Gastrocnemius medialis (tissue), 4 donors: ENCODE measurements at places on chromosomes 6 and 20. TPM values are rescaled to one million over a fixed set of nuclear protein-coding genes. Genes with fewer than 3 reads are reported as not detected.
A peak's percentile ranks its signal among the peaks of the same experiment; 100 is the strongest.

DNA sequence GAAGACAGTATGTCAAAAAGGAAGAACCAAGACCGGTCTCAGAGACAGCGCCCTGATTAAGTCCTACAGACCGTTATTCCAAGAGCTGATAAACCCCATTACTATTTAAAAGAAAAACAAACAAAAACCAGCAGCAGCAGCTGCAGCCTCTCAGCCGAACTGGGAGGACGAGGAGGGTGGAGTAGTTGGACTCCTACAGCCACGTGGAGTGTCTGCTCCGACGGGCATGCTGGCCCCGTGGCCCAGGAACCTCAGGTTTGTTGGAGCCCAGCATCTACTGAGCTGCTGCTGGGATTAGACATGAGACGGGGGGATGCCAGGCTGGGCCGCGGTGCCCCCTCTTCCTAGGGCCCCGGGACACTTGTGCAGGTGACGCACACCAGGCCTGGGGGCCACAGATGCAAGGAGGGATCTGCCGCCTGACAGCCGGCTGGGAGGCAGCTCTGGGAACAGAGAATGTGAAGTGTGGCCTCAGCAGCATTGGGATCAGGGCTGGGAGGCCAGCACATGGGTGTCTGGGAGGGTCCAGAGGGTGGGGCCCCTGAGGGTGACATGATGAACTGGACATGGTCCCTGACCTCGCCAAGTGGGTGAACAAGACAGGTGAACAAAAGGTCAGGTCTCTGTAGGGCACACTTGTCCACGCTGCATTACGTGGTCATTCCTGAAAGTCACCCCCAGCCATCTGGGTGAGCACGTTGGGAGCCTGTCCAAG lies 2.9 kb upstream of the ZBTB46 start:
- H3K27me3 ChIP-seq, result no peaks in the 10 kb centered on the region
- H3K4me1 ChIP-seq, result peaks cover 3% of the 10 kb centered on the region
- H3K36me3 ChIP-seq, result no peaks in the 10 kb centered on the region
- no peak overlapping the region for H3K27ac ChIP-seq

DNA sequence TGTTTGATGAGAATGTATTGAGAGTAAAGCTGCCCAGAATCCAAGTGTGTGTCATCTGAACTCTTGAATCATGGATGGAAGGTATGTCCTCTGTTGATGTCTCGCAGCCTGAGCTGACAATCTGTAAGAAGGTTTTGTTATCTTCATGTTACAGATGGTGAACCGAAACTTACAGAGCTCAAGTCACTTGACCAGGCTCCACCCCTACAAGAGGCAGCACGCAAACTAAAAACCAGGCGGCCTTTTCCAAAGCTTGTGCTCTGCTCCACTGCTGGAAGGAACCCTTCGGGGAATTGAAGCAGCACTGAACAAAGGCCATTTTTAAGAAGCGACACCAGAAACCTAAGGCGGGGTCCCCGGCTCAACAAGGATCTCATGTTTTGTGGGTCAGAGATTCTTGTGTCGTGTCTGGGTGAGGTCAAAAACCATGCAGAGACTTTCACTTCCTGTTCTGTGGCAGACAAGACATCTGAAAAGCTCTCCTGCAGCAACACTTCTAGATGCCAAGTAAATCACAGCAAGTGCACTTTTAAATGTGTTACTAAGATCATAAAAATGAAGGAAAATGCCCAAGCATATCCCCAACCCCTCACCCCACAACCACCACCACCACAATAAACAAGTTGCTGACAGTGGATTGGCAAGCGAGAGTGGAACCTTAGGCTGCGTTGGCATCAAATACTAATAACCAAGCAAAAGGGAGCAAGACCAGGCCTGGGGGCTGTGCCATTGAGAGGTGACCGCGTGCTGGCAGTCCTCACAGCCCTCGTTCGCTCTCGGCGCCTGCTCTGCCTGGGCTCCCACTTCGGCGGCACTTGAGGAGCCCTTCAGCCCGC lies 27.3 kb downstream of the NQO2 start:
- no peaks in the 10 kb centered on the region for H3K36me3 ChIP-seq
- DNase-seq, result no peak
- peaks cover 22% of the 10 kb centered on the region for H3K4me1 ChIP-seq

- no peak overlapping the region for H3K4me3 ChIP-seq
- DNase-seq, result no peak
- H3K27me3 ChIP-seq, result no peaks in the 10 kb centered on the region
- H3K36me3 ChIP-seq, result no peaks in the 10 kb centered on the region
- H3K27ac ChIP-seq, result no peak overlapping the region
These were observed 22.7 kb upstream of the TRIM39 start for GRCh38 chr6:30304002-30304401.

GRCh38 chr6:159017757-159018559 lies 18.0 kb upstream of the RSPH3 start:
- no peaks in the 10 kb centered on the region for H3K36me3 ChIP-seq
- no peaks in the 10 kb centered on the region for H3K4me1 ChIP-seq
- H3K27ac ChIP-seq, result no peak overlapping the region
- H3K4me3 ChIP-seq, result no peak overlapping the region

GRCh38 chr20:47748069-47748468 lies 37.2 kb downstream of the SULF2 start:
- no peaks in the 10 kb centered on the region for H3K27me3 ChIP-seq
- H3K36me3 ChIP-seq, result no peaks in the 10 kb centered on the region
- H3K4me1 ChIP-seq, result peaks cover 10% of the 10 kb centered on the region
- H3K27ac ChIP-seq, result peak overlapping the region; percentile 39
- no peak overlapping the region for H3K4me3 ChIP-seq

DNA sequence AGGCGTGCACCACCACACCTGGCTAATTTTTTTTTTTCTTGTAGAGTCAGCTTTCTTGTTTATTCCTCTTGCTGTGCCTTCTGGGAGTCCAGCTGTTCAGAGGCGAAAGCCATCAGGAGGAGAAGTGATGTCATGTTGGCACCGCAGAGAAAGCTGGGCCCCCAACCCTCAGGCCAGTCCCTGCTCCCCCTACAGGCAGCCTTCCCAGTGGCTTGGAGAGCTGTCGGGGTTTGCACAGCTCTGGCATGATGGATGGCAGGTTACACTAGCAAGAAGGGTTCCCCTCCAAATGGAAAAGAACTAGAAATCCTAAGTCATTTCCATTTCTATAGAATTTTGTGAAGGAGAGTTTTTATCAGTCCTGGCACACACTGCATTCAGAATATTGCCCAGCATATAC lies 72.6 kb downstream of the C6orf52 start:
- H3K4me3 ChIP-seq, result no peak overlapping the region
- H3K27me3 ChIP-seq, result no peaks in the 10 kb centered on the region
- no peak for DNase-seq
- no peaks in the 10 kb centered on the region for H3K36me3 ChIP-seq
- no peaks in the 10 kb centered on the region for H3K4me1 ChIP-seq

DNA sequence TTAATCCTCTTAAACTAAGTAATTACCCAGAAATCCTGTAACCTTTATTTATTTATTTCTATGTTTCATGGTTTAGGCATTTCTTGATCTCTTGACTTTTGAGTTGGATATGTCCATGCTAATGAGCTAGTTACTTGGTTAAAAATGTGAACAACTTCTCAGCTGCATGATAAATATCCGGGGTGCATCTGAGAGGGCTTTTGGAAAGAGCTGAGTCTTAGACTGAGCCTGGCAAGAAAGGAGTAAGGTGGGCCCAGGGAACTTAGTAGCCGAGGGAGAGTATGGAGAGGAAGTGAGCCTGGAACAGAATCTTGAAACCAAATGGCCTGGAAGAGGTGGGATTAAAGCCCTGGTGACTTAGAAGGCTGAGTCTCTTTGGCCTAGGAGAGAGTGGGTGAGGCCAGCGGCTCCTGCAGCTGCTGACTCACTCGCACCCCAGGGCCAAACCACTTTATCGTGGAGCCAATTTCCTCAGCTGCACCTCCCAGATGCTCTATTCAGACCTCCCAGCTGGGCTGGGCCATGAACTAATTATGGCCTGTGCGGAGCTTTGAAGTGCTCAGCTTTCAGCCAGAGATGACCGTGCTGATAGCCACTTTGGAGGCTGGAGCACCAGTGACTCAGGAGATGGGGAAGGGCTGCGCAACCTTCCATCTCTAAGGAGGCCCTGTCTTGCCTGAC lies 19.1 kb downstream of the TGM3 start:
- no peaks in the 10 kb centered on the region for H3K27me3 ChIP-seq
- no peak overlapping the region for H3K27ac ChIP-seq
- no peaks in the 10 kb centered on the region for H3K36me3 ChIP-seq
- no peaks in the 10 kb centered on the region for H3K4me1 ChIP-seq

DNA sequence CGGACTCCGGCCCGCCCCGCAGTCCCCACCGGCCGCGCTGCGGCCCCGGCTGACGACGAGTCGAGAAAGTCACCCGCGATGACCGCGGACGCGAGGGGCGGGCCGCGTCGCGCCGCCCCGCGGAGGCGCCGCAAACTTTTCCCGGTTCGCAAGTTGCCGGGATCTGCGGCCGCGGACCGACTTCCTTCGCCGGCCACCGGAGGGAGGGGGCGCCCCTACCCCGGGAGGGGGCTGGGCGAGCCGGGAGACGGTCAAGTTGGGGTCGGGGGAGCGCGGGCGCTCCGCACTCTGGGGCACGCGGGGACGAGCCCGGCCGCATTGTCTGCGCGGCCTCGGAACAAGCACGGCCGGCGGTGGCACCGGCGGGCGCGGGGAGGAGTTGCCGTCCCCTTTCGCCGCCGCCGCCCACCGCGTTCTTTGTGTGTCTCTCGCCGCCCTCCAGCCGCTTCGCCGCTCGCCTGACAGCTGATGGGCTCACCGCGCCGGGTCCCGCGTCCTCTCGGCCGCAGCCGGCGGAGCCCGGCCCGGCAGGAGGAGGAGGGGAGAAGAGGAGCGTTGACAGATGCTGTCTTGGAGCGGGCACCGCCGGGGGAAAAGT lies 131.6 kb downstream of the OGFRL1 start:
- H3K4me3 ChIP-seq, result peak overlapping the region; percentile 95
- no peaks in the 10 kb centered on the region for H3K27me3 ChIP-seq
- H3K27ac ChIP-seq, result peak overlapping the region; percentile 98
- H3K4me1 ChIP-seq, result peaks cover 29% of the 10 kb centered on the region
- peak; percentile 71 for DNase-seq
- peaks cover 19% of the 10 kb centered on the region for H3K36me3 ChIP-seq

GRCh38 chr6:62086047-62086446 lies 200.0 kb downstream of the KHDRBS2 start:
- H3K4me3 ChIP-seq, result no peak overlapping the region
- no peaks in the 10 kb centered on the region for H3K36me3 ChIP-seq
- no peak overlapping the region for H3K27ac ChIP-seq
- no peaks in the 10 kb centered on the region for H3K4me1 ChIP-seq

DNA sequence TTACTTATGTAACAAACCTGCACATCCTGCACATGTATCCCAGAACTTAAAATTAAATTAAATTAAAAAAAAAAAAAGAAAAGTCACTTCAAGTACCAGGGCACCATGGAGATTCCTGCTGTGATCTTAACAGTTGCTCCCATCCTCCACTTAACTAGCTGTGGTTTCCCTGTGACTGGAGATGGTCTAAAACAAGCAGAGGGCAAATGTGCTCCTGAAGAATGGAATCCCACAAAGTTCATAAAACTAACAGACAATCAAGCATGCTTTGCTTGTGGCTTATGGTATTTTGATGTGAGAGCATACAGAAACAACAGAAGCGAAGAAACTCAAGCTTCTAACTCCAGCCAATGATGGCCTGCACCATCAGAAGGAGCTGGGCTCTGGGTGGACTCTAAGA lies 153.6 kb upstream of the KCNK16 start:
- no peaks in the 10 kb centered on the region for H3K27me3 ChIP-seq
- H3K4me1 ChIP-seq, result no peaks in the 10 kb centered on the region
- no peak for DNase-seq
- H3K36me3 ChIP-seq, result no peaks in the 10 kb centered on the region

- peaks cover 3% of the 10 kb centered on the region for H3K4me1 ChIP-seq
- H3K4me3 ChIP-seq, result no peak overlapping the region
- no peak overlapping the region for H3K27ac ChIP-seq
- DNase-seq, result no peak
These were observed 102.2 kb downstream of the NRN1 start for GRCh38 chr6:5904532-5904931.

DNA sequence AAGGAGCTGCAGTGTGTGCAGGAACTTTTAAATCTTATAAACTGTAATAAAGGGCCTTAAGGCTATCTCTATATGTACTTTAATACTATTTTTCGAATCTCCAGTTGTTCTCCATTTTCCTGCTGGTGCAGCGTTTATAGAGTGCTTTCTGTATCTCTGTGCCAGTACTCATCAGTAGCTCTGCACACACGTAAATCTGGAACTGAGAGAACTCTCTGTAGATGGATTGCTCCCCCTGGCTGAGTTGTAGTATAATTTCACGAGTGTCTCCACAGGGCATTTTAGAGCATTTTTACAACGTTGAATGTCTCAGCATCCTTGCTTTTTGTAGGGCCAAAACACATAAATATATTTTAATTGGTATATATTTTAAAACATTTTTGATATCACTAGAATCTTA lies 256.5 kb downstream of the TRDN start:
- DNase-seq, result no peak
- no peaks in the 10 kb centered on the region for H3K4me1 ChIP-seq
- peaks cover 19% of the 10 kb centered on the region for H3K36me3 ChIP-seq
- no peak overlapping the region for H3K4me3 ChIP-seq
- peak overlapping the region; percentile 3 for H3K27ac ChIP-seq
- no peaks in the 10 kb centered on the region for H3K27me3 ChIP-seq

- no peaks in the 10 kb centered on the region for H3K36me3 ChIP-seq
- no peak overlapping the region for H3K4me3 ChIP-seq
- no peak overlapping the region for H3K27ac ChIP-seq
- H3K27me3 ChIP-seq, result no peaks in the 10 kb centered on the region
- DNase-seq, result no peak
These were observed 53.7 kb downstream of the PPP1R16B start for GRCh38 chr20:38859070-38859690.

GRCh38 chr20:33783818-33784217 lies 27.3 kb upstream of the CHMP4B start:
- no peak overlapping the region for H3K27ac ChIP-seq
- no peaks in the 10 kb centered on the region for H3K36me3 ChIP-seq
- H3K4me3 ChIP-seq, result no peak overlapping the region
- no peaks in the 10 kb centered on the region for H3K27me3 ChIP-seq
- H3K4me1 ChIP-seq, result peaks cover 3% of the 10 kb centered on the region

GRCh38 chr6:21164768-21165326 lies 428.7 kb upstream of the SOX4 start:
- H3K27me3 ChIP-seq, result no peaks in the 10 kb centered on the region
- H3K4me3 ChIP-seq, result no peak overlapping the region
- H3K36me3 ChIP-seq, result no peaks in the 10 kb centered on the region
- DNase-seq, result no peak
- no peak overlapping the region for H3K27ac ChIP-seq

DNA sequence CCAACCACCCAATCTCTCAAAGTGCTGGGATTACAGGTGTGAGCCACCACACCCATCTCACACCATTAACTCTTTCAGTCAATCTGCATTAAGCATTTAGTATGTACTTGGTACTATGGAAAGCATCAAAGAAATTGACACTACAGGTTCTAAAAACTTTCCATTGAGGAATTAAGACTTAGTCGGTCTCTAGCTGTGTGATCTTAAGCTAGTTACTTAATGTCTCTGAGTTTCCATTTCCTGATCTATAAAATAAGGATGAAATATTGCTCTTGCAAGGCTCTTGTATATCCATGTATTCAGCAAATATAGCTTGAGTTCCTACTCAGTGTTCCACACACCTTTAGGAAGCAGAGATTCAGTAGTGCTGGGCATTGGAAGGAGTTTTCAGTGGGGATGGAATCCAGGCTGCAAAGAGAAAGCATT lies 48.9 kb upstream of the NCOA3 start:
- no peaks in the 10 kb centered on the region for H3K4me1 ChIP-seq
- no peaks in the 10 kb centered on the region for H3K27me3 ChIP-seq
- H3K4me3 ChIP-seq, result no peak overlapping the region
- H3K27ac ChIP-seq, result no peak overlapping the region
- H3K36me3 ChIP-seq, result no peaks in the 10 kb centered on the region
- DNase-seq, result no peak

PDE7B gene
- total RNA-seq, result 2.2 TPM

SLC22A2 gene
- not detected for total RNA-seq

SPEF1 gene
- not detected for total RNA-seq

CALHM6 gene
- 0.80 TPM for total RNA-seq

OR12D3 gene
- not detected for total RNA-seq

PROKR2 gene
- not detected for total RNA-seq

UBD gene
- 0.33 TPM for total RNA-seq

TCF15 gene
- total RNA-seq, result 10.7 TPM

KHDRBS2 gene
- total RNA-seq, result not detected

OR2J2 gene
- total RNA-seq, result not detected
